ENCODE measurements at places on chromosomes 1 and 21.

DNA sequence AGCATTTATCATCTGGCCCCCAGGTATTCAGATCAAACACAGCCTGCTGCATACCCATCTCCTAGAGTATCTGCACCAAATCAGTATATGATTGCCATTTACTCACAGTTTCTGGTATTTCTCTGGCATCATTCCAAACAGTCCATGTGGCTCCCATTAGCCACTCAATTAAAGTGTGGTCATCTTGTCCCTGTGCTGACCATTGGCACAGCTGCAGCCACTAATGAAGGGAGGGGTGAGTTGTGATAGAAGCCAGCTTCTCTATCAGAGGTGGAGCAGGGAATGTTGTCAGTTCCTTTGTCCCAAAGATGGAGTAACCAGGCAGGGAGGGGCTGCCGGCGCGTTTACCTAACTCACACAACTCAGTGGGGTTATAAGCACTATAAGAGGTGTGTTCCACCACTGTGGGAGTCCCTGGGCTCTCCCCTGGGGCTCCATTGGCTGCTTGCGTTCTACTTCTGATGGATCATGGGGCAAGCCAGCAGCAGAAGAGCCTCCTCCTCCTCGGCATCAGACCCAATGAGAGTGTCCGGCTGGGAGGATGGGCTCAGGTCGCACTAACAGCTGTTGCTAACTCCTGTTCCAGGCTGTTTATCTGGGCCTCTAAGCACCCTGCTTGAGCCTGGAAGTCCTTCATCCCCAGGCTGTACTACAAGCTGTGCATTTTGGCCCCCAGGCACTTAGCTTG, 108.6 kb downstream of the GDAP2 start:
- no peak for DNase-seq

- no peak for DNase-seq
Measured at GRCh38 chr1:103162360-103162759, 54.0 kb upstream of the COL11A1 start.

- no peak for DNase-seq
Measured at GRCh38 chr1:171841931-171842761, 848 bp downstream of the DNM3 start.

DNA sequence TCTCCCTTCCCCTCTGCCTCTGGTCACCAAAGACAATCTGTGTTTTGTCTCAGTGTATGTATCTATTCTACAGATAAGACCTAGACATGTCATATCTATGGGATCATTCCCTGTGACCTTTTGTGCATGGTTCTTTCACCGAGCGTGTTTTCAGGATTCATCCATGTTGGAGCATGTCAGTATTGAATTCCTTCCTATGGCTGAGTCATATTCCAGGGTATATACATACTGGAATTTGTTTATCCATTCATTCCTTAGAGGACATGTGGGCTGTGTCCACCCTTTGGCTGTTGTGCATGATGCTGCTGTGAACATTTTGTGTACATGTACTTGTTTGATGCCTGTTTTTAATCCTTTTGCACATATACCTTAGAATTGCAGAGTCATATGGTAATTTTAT, 69.9 kb downstream of the NFASC start:
- no peak for DNase-seq

- no peak for DNase-seq
Measured at GRCh38 chr21:41251961-41252642, 64.5 kb upstream of the FAM3B start.

Data from SW 1271 (cell line).